ENCODE measurements at places on chromosomes 5 and 9.

GRCh38 chr9:74777136-74777879, 110.4 kb downstream of the TRPM6 start:
- peak; percentile 73 for DNase-seq

DNA sequence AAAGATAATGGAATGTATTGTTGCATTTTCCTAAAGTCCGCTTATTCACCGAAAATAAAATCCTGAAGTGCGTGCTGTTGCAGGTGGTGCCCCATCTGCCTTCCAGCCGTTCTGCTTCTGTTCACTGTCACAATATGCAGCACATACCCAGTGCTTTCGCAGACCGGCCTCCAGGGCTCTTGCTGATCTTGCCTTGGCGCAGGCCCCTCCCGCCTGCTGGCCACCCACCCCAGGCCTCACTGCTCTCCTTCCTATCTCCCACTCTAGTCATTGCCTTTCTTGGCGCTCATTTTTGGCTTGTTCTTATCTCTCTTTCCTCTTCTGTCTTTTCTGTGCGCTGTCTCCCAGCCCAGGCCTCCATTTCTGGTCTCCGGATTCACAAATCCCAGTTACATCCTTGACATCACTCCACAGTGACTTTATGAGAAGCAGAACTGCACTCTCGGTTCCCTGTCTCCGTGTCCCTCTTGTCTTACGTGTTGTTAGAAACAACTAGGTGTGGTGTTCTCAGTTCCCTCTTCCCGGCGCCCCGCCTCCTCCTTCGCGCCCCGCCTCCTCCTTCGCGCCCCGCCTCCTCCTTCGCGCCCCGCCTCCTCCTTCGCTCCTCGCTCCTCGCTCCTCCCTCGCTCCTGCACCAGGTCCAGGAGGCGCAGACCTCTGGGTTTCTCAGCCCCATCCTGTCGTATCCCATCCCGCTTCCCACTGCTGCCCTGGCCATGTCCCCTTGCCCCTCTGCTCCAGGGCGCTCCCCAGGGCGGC, 201.7 kb upstream of the OTULINL start:
- DNase-seq = no peak

- DNase-seq = no peak
Observed at GRCh38 chr5:43601454-43602260, 1.3 kb upstream of the NNT start.

DNA sequence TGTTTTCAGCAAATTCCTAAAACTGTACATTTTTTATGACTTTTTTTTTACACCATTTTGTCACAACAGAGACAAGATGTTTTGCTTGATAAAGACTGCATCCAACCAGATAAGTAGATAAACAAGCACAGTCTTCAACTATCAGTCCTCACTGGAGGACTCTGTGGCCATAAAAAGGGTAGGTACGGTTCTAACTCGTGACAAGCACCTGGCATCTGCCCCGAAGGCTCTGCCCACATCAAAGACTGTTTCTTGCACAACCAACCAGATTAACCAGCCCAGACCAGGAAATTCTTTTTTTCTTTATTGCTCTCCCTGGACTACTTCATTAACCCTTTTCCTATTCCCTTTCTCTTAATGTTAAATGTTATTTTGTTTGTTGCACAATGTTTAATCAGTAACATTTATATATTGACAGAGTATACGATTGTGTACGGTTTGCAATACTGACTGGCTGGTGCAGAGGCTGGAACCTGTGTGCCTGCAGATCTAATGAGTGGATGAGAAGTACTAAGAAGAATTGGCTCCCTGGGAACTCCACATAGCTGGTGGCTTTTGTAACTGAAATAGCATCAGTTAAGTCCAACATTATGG, 74.1 kb downstream of the SERINC5 start:
- DNase-seq = peak; percentile 74

DNA sequence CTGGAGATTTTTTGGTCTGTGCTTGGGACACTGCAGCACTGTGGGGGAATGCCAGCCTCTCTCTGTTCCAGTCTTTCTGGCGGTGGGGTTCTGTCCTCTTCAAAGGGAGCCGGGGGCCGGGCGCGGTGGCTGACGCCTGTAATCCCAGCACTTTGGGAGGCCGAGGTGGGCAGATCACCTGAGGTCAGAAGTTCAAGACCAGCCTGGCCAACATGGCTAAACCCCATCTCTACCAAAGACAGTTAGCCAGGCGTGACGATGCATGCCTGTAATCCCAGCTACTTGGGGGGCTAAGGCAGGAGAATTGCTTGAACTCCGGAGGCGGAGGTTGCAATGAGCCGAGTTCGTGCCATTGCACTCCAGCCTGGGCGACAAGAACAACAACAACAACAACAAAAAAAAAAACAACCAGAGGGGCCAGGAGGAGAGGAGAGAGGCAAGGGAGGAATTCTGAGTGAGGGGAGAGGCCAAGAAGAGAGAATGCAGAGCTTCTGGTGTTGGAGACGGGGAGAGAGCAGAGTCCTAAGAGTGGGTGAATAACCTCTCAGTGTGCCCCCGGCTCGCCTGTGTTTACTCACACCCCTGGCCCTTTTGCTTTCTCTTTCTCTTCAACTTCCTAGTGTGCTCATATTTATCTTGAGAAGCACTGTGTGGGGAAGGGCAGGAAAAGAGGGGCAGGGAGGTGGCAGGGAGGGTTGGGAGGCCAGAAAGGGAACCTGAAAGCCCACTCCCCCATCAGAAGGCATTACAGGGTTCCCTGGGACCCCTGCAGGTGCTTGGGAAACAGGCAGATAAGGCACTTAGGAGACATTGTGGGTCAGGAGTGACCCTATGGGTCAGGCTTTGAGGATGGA, 3.2 kb upstream of the SET start:
- DNase-seq = peak; percentile 67

- DNase-seq = no peak
Observed at GRCh38 chr5:91206734-91207133, 176.4 kb downstream of the ARRDC3 start.

- DNase-seq = no peak
Observed at GRCh38 chr9:105118636-105119035, 125.8 kb upstream of the SLC44A1 start.

DNA sequence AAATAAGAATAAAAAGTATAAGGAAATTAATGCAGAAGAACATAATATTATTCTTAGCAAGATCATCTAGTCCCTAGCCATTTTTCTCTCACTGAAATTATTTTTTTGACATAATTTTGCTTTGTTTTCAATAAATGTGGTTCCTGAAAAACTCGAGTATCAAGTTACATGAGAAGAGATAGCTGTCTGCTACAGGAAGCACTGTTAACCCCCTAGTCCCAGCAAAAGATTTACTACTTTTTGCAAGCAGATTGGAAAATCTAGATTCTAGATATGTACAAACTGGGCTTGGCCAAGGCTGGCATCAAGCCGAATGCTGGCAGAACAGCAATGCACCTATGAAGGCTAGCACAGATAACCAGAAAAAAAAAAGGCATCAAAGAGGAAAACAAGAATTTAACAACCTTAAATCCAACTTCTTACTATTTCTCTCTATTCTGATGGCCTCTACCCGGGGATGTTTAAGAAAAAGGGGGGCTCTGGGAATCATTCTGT, 21.9 kb upstream of the ISCA1 start:
- DNase-seq = no peak

DNA sequence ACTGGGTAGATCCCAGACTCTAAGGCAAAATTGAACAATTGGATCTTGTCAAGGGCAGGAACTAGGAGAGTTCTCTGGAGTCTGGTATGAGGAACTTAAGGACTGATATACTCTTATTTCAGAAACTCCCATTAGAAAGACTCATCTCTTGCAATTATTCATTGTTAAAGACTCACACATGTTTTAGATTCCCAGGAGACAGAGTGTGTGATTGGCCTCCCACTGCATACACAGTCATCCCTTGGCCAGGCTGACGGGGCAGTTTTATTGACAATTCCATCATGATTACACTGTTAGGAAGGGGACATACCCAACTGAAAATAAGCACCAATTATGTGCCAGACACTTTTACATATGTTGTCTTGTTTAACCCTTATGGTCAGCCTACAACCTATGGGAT, 347.2 kb downstream of the DMAC1 start:
- no peak for DNase-seq

DNA sequence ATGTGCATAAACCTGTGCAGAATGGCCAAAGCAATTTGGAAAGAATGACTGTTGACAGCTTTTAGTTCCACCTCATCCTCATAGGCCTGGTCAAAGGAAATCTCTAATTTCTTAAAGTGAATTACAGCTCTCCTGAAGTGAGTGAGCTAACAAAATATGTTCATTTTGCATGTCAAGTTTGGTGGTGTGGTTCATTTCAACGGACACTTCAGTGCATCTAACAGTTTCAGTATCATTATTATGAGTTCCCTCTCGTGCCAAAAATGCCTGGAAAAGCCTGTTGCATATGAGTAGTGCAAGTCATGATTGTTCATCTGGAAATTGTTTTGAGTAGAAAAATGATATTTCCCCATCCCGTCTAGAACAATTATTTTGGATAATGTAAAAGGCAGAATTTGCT, 53.2 kb upstream of the HMHB1 start:
- no peak for DNase-seq

DNA sequence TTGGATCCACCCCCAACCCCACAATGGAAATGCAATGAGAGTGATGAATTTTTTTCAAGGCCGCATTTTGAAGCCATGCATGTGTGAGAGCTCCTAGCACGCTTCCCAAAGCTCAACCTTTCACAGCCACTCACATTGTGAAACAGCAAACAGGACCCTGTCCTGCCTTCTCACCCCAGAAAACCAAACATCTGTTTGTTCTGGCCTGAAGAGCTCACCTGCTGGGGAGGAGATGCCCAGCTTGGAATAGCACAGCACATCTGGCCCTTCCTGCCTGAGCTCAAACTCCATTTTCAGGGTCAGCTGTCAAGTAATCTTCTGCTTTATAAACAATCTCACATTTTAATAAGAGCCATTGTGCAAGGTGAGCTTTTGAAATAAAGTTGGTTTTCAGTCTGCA, 54.8 kb downstream of the SAXO1 start:
- DNase-seq = no peak

GRCh38 chr9:133958756-133959155, 33.4 kb downstream of the VAV2 start:
- no peak for DNase-seq

GRCh38 chr5:20331826-20332225, 343.8 kb upstream of the CDH18 start:
- DNase-seq = no peak

DNA sequence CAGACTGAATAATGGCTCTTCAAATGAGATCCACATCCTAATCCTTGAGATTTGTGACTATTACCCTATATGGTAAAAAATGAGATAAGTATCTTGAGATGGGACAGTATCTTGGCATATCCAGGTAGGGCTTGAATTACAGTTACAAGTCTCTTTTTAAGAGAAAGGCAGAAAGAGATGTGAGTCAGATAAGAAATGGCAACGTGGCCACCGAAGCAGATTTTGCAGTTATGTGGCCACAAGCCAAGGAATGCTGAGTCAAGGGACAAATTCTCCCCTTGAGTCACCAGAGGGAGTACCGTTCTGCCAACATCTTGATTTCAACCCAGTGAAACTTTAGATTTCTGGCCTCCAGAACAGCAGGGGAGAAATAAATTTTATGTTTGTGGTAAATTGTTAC, 1983.0 kb upstream of the C9orf72 start:
- DNase-seq = no peak

DNA sequence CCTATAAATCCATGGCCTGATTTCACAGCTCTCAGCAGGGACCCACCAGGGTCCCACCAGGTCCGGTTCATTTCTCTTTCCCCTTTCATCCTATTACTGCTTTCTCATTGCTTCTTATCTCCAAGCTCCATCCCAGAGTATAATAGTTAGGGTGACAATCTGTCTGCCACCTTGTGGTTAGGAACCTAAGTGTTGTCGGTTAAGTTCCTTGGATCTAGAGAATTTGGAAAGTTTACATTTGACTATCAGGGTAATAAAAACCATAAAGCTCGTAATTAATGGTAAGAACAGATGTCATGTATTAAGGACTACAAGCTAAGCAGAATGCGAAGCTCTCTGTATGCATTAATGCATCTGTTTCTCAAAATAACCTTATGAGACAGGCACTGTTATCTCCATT, 259.1 kb downstream of the SH3GL2 start:
- no peak for DNase-seq

DNA sequence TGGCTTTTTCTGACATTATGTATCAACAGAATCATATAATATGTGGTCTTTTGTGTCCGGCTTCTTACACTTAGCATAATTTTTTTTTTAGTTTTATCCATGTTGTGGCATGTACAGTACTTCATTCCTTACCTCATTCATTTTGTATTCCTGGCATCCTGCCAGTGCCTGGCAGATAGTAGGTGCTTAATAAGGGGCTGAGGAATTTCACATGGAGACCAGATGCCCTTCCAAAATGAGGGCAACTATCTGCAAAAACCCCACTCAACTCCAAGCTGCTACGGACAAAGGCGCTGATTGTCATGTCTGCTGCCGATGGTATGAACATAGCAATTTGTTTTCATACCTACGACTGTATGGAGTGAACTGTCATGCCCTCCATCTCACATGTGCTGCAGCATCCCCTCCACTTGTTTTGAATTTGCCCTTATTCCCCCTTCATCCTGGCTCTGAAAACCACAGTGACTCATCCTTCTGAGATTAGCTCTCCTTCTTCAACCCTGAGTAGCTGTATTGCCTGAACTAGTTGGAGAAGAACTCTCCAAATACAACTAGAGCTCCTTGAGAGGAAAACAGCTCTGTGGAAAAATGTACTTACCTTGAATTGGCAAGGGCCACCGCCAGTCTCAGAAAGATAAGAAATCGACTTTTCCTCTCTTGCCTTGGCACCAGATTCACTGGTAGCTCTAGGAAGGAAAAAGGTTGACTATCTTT, 41.3 kb upstream of the FOXE1 start:
- no peak for DNase-seq

DNA sequence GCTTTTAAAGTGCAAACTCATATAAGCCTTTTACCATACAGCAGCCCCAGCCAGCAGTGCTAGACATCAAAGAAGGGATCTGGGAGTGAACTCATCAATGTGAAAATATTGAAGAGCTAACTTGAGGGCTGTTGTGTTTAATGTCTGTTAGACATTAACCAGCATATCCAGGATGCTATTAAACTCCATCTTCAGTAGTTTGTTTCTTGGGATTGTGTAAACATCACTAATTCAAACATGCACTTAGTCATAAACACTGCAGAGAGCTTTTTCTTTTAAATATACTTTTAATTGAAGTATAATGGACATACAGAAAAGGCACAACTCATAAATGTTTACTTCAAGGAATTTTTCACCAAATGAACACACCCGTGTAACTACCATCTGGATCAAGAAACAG, 81.8 kb downstream of the TMEM252 start:
- DNase-seq = no peak

GRCh38 chr9:110047232-110047954, 160.6 kb downstream of the C9orf152 start:
- DNase-seq = no peak

GRCh38 chr5:6236170-6236793, 142.1 kb downstream of the MED10 start:
- no peak for DNase-seq

DNA sequence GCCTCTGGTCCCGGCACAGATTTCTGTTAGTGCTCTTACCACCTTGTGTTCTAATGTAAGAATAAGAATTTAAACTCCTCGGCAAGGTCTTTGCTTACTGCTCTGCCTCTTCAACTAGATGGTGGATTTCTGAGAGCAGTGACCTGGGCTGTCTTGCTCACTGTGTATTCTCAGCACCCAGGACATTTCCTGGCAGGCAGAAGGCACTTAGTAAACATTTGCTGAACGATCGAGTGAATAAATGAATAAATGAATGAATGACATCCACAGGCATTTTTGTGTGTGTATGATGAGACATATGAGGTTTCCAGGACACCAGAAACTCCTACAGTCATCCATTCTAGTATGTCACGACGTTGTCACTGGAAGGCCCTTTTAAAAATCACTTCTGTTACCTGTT, 143.2 kb downstream of the BOD1 start:
- no peak for DNase-seq

Data from CD4-positive, alpha-beta T cell treated with Interleukin-17A for 4 hours (primary cell).